Thyroid gland (tissue), 4 donors: ENCODE measurements at places on chromosomes 1 and 21.

DNA sequence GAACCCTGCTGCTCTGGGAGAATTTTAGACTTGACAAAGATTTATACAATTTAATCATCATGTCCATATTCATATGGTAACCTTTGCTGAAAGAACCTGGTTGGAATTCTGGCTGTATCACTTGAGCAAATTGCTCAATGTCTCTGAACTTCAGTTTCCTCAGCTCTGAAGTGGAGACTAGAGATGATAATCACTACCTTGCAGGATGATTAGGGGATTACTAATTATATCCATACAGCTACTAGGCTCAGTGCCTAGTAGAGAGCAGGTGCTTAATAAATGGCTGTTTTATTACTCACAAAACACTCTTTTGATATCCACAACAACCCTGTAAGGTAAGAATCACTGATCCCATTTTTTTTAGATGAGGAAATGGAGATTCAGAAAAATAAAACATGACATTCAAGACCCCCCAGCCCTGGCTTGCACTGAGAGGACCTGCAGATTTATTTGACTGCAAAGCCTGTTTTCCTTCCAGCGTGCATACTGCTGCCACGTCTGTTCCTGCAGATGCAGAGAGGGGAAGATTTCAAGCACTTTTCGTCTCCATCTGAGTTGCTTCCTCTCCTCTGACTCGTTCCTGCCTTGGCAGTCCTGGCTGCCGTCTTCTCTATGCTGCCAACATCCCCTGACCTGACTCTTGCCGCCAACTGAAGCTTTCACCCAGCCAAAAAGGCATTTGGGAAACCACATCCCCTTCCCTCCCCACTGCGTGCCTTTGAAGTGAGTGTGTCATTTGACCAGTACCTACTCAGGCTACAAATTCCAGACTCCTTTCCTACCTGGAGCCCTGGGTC lies 203.0 kb downstream of the PLPP3 start:
- DNase-seq: peak; percentile 66

- peak; percentile 24 for DNase-seq
Measured at GRCh38 chr1:192476802-192477298, 98.7 kb upstream of the RGS1 start.

GRCh38 chr1:94926126-94926914 lies 590 bp downstream of the CNN3 start:
- peak; percentile 61 for DNase-seq

DNA sequence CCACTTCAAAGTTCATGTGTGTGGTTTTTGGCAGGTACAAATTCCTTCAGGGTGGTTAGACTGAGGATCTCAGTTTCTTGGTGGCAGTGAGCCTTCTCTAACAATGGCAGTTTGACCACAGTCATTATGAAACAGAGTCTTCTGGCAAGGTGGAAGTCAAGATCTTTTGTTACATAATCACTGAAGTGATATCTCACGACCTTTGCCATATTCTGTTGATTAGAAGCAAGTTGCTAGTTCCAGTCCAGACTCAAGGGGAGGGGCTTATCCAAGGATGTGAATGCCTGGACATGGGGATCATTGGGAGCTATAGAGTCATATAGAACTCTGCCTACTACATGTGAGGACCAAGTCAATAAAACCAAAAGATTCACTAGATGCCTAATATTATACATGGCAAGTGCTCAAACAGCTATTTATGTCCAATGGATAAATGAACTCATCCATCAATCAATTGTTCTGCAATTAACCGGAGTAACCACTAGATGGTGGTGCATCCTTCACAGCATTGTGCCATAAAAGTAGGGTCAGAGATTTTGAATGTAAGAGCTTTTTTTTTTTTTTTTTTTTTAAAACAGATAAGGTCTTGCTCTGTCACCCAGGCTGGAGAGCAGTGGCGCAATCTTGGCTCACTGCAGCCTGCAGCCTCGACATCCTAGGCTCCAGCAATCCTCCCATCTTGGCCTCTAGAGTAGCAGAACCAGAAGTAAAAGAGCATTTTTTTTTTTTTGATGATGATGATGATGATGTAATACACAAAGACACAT lies 131.9 kb downstream of the CRB1 start:
- peak; percentile 19 for DNase-seq

DNA sequence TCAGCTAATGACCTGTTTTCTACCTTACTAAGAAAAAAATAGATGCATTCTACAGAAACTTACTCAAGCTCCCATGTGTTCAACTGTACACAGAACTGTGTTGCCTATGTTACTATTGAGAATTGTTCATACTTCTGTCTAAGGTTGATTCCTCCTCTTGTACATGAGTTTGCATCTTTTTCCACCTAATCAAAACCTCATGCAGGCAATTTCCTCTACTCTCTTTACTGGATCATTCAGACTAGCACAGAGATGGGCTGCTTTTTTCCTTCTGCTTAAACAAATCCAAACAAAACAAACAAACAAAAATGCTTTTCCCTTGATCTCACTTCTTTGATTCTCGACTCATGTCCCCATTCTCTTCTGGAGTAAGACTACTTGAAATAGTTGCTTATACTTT lies 58.8 kb upstream of the PTGFR start:
- DNase-seq: no peak

GRCh38 chr1:180544050-180544449 lies 14.7 kb upstream of the OVAAL start:
- peak; percentile 29 for DNase-seq

GRCh38 chr1:185789501-185790193 lies 55.5 kb downstream of the HMCN1 start:
- no peak for DNase-seq

DNA sequence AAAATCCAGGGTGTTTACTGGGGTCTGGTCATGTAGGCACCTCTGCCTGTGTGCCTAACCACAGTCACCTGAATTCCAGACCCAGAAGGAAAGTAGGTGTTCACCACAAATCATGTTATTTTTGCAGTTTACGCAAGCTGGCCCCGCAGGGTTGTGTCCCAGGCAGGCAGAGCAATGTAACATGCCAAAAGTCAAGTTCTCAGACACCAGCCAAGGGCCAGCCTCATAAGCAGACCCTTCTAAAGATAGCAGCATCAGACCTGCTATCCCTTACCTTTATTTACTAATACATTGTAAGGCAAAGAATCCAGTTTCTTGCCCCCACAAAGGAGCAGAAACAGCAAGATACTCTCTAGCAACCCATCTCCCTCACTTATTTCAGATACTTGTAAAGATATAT lies 83.0 kb downstream of the GPR161 start:
- DNase-seq: no peak

DNA sequence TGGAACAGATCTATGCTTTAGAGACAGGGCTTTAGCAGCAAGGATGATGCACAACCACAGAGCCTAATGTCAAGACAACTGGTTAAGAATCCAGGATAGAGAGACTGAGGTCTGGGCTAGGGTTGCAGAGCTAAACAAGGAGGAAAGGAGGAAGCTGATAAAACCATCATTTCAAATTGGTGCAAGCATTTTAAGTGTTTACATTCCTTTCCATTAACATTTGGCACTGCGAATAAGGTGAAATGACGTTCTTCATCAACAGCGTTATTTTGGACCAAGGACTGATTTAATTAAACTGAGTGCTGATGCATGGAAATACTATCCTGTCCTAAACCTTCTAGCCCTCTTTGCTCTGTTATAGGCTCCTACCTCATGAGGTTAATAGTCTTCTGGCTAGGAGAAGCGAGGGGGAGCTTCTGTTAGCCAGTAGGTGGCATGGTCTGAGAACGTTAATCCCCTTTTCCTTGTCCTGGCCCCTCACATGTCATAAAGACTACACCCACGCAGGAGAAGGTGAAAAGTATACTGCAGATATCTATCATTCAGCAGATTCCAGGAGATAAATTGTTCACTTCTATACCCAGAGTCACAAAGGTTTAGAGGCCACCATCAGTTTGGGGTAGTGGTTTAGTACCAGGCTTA lies 7.6 kb upstream of the C1orf21 start:
- DNase-seq: no peak

GRCh38 chr1:243447844-243448243 lies 192.0 kb downstream of the SDCCAG8 start:
- no peak for DNase-seq

DNA sequence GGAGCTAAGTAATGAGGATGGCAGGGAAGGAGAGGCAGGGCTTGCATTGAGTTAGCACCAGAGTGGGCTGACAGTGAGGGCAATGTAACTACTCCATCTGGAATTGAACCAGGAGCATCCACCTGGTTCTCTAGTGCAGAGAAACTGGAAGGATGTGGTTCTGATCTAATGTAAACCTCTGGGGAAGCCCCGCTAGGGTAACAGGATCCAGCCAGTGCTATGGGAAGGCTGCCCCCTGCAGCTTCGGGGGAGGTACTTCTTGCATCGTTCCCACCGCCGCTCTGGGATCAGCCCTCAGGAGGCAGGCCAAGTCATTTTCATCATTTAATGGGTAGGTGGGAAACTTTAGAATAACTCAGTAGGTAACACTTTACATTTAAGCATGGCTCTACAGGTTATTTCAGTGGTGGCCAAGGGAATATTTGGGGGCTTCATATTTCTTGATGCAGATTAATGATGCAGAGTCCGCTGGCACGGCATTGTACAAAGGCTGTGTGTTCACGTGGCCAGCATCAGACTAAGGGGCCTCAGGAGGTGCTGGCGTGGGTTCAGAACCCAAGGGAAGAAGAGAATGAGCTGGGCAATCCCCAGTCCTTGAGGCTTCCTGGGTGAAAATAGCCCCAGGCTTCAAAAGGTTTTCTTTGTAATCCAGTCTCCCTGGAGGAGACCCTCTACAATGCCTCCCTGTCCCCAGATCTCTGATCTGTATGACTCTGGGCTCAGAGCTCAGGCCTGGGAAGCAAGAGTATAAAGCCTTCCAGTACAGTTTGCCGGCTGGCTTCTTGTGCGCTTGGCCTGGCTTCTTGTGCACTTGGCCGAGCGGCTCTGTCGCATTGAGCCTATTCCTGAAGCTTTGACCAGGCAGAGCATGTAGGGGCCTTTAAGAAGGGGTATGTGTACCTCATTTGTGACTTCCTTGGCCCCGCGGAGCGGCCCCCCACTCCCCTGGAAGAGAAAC lies 26.4 kb upstream of the KAZN start:
- DNase-seq: peak; percentile 21

DNA sequence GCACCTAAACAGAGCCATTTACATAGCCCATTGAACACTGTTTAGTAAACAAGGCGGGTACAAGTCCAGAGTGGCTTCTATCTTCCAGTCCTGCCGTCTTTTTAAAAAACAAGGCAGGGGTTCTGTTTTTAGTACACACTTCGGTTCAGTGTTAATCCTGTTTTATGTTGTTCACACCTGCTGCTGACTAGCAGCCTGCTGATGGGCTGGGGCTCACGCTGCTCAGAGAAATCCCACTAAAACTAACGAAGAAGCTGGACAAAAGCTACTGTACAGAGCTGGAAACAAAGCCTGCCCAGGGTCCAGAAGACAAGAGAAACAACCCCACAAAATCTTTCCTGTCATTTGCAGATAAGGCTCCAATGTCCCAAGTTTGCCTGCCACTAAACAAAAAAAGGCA lies 13.2 kb downstream of the ESRRG start:
- no peak for DNase-seq

DNA sequence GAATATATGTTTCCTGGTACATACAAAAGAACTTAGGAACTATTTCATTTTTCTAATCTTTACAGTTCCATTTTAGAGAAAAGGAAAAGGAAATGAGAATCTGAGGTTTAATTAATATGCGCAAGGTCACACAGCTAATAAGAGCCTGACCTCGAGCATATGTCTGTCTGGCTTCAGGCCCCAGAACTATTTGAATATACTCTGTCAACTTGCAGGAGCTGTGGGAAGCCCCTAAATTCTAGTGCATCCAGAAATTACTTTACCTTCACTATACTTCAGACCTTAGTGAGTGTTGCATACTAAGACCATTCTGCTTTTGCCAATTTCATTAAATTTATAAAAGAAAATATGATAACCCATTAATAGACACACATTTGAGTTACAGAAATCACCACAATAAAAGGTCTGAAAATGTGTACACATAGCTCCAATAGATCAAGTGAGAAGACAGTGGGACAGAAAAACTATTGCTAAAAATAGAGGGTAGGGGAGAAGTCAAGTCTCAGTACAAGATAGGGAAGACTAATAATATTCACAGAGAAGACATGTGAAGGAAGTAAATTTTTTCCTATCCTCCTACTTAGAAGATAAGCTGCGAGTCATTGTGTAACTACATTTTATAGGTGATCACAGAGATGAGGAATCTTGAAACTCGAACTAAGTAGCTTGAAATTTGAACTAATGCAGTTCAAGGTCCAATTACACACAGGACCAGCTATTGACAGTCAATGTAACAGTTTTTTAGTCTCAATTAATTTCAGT lies 3.8 kb downstream of the RGS13 start:
- DNase-seq: no peak

DNA sequence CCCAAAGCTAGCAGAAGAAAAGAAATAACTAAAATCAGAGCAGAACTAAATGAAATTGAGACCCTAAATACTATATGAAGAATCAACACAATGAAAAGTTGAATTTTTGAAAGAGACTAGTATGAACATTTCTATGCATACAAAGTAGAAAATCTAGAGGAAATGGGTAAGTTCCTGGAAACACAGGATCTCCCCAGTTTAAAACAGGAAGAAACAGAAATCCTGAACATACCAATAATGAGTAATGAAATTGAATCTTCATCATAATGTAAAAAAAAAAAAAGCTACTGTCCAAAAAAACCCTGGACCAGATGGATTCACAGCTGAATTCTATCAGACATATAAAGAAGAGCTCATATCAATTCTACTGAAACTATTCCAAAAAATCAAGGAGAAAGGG lies 233.5 kb downstream of the PLPP3 start:
- no peak for DNase-seq

GRCh38 chr1:14460173-14460572 lies 138.3 kb upstream of the KAZN start:
- no peak for DNase-seq

GRCh38 chr1:27607239-27607804 lies 3.4 kb upstream of the AHDC1 start:
- DNase-seq: no peak

DNA sequence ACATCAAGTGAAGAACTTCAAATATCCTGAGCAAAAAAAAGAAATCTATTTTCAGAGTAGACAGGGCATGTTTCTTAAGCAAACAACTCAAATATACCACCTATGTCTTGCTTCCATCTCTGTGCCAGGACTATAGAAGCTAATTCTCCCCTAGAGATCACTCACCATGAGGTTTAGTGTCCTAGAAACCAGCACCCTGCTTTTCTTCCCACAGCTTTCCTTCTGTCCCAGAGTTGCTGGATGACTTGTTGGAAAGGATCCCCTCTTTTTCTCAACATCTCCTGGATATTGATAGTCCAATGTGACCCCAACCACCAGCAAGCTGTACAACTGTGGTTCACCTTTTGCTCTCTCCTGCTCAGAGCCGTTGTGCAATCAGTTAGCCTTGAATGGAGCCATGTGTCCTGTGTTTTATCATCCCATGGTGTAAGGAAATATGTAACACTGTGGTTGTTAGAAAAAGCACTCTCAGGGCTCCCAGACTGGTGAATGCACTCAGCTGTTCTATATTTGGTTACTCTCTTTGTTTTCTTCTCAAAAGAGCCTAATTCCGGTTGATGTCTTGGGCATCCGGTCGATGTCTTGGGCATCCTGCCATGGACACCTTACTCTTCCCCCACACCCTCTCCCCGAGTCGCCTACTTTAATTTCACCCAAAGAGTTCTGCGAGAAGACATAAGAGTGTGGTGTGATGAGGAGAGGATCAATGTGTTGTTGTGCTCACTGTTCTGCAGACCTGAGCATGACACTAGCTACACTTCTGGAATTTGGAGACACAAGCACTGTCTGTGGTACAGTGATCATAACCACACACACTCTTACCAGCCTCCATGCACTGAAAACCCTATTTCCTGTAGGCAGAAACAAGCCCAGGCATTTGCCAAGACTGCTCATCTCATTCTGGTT lies 1.7 kb downstream of the TNFSF4 start:
- DNase-seq: no peak

GRCh38 chr1:61956784-61957183 lies 214.5 kb downstream of the PATJ start:
- DNase-seq: no peak
